H9 (cell line): ENCODE measurements at places on chromosomes 16 and 17.

- peaks cover 5% of the 10 kb centered on the region for H3K36me3 ChIP-seq
- no peak overlapping the region for H3K27ac ChIP-seq
- peak overlapping the region; percentile 9; the same call in 1 of the 2 replicates for H3K4me3 ChIP-seq
- H3K4me1 ChIP-seq: peaks cover 20% of the 10 kb centered on the region
These were observed 28.9 kb upstream of the GSE1 start for GRCh38 chr16:85584267-85584666.

DNA sequence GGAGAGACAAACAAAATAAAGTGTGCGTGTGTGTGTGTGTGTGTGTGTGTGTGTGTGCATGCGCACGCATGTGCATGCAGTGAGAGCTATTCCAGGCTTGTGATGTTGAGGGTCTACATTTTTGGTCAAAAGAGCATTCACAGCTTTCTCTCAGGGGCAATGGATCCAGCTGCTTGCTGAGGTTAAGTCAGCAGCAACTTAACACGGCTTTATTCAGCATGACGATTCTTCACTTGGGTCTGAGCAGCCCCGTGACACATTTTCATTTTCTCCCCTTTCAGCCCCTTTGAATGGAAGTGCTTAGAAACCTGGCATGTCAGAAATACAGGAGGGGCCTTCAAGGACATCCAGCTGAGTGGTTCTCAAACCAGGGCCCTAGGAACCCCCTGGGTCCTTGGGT is 66.4 kb upstream of the MED9 start:
- no peak overlapping the region for H3K27ac ChIP-seq
- no peak overlapping the region for H3K4me3 ChIP-seq
- no peaks in the 10 kb centered on the region; the same call in 1 of the 2 replicates for H3K27me3 ChIP-seq

GRCh38 chr17:21177854-21178600 is 35.9 kb downstream of the TMEM11 start:
- no peaks in the 10 kb centered on the region for H3K4me1 ChIP-seq
- peak; percentile 25 for DNase-seq
- no peaks in the 10 kb centered on the region for H3K27me3 ChIP-seq
- H3K36me3 ChIP-seq: peaks cover 16% of the 10 kb centered on the region

GRCh38 chr16:52546291-52547003 is 496 bp downstream of the TOX3 start:
- peaks cover 3% of the 10 kb centered on the region; the same call in 1 of the 3 replicates for H3K36me3 ChIP-seq
- H3K4me3 ChIP-seq: peak overlapping the region; percentile 79
- H3K27me3 ChIP-seq: peaks cover 12% of the 10 kb centered on the region; the same call in 1 of the 2 replicates
- peaks cover 4% of the 10 kb centered on the region; the same call in 1 of the 2 replicates for H3K4me1 ChIP-seq
- DNase-seq: peak; percentile 46

GRCh38 chr16:3388325-3388724 is 12.5 kb downstream of the ZSCAN32 start:
- H3K4me1 ChIP-seq: no peaks in the 10 kb centered on the region
- no peaks in the 10 kb centered on the region for H3K27me3 ChIP-seq
- no peak overlapping the region for H3K4me3 ChIP-seq
- peaks cover 83% of the 10 kb centered on the region for H3K36me3 ChIP-seq

DNA sequence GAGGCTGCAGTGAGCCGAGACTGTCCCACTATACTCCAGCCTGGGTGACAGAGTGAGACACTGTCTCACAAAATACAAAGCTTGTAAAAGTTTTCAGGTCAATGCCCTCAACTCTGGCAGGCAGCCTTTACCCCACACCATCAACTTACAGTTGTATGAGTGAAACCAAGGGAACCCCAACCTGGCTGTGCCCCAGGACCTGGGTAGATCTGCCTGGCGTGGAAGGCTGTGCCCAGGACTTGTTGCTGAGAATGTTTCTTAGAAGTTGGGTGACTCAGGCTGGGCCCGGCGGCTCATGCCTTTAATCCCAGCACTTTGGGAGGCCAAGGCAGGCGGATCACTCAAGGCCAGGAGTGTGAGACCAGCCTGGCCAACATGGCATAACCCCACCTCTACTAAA is 7.8 kb downstream of the CES3 start:
- no peaks in the 10 kb centered on the region for H3K36me3 ChIP-seq
- H3K27ac ChIP-seq: no peak overlapping the region
- DNase-seq: no peak
- no peaks in the 10 kb centered on the region for H3K4me1 ChIP-seq
